GM19239 (cell line): ENCODE measurements at places on chromosomes 3 and 15.
A peak's percentile ranks its signal among the peaks of the same experiment; 100 is the strongest.

- no peak for DNase-seq
These were observed 15.8 kb upstream of the SSUH2 start for GRCh38 chr3:8660175-8661118.

GRCh38 chr3:116046350-116046749 is 398.9 kb downstream of the LSAMP start:
- DNase-seq: no peak

- DNase-seq: no peak
These were observed 713.1 kb downstream of the SI start for GRCh38 chr3:164365242-164365641.

DNA sequence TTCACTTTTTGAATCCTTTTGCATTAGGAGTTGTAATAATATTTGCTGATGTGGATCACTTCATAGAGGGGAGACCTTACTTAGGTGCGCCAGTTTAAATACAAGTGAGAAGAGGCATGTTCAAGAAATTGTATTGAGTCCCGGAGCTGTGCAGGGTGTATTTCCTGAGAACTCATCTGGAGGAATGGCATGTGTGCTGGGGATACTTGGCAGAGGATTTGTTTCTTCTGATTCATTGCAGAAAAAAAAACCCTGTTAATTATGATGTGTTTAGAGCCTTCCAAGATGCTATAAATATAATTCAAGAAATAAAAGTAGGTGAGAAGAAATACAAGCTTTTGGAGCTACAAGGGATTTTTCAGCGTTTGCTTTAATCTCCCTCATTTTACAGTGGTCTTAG is 97.6 kb downstream of the TPRG1 start:
- no peak for DNase-seq

GRCh38 chr3:13229273-13229949 is 156.2 kb upstream of the IQSEC1 start:
- DNase-seq: no peak

- no peak for DNase-seq
These were observed 195.9 kb upstream of the LRRN1 start for GRCh38 chr3:3603351-3603750.

DNA sequence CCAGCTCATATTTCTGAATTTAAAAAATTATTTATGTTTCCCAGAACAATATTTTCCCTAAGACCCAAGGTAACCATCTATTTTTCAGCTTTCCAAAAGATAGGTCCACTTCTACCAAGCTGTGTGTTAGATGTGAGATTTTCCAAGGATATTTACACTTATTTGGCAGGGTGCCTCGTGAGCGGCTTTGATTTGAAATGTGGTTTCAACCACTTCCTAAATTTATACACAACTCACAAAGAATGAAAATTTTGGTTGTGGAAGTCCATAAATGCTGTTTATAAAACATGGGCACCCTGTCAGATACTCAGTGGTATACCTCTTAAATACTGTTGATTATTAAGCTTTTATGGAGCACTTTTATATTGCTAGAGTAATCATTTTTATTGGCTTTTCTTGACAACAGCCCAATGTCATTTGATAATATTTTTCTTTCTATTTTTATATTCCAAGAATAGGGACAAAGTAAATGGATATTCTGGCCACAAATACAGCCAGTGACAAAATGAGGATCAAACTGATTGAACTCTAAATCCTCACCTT is 57.6 kb downstream of the GAP43 start:
- no peak for DNase-seq

GRCh38 chr15:74028646-74029045 is 34.1 kb downstream of the PML start:
- DNase-seq: no peak

DNA sequence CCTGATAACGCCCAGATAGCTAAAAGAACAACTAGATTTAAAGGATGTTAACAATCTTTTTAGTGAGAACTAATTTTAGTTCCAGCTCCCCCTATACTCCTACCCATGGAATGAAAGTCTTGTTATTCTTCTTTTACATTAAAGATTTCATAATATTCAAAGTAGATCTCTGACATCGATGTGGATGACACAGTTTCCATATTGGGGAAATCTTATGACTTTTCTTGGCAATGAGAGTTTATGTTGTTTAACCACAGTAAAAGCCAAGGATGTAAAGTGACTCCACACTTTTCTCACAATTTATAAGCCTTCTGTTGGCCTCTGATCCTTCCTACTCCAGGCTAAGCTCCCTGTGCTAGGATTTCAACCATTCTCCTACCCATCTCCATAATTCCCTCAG is 332.6 kb upstream of the KCNMB2 start:
- no peak for DNase-seq

DNA sequence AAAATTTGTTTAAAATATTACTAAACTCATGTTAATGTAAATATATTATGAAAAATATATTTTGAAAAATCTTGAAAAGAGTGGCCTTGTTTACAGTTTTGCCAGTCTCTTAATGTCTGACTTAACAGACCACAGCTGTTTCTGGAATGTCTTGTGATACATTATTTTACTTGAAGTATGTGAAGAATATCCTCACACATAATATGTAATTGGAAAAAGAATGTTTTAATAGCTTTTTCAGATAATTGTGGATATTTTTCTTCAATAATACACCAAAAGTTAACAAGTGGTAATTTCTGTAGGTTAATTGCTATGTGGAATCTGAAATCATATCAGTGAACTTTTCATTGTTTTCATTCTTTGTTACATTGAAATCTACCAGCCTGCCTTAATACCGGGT is 101.3 kb downstream of the UBE2E2 start:
- DNase-seq: no peak

- no peak for DNase-seq
These were observed 386.2 kb upstream of the ROBO2 start for GRCh38 chr3:76653640-76654251.

- no peak for DNase-seq
These were observed 135.0 kb upstream of the CTDSPL start for GRCh38 chr3:37726525-37727290.

- peak; percentile 6 for DNase-seq
These were observed 135.3 kb downstream of the FEZF2 start for GRCh38 chr3:62238003-62238402.

GRCh38 chr3:182979674-182980191 is 605 bp downstream of the DCUN1D1 start:
- no peak for DNase-seq

DNA sequence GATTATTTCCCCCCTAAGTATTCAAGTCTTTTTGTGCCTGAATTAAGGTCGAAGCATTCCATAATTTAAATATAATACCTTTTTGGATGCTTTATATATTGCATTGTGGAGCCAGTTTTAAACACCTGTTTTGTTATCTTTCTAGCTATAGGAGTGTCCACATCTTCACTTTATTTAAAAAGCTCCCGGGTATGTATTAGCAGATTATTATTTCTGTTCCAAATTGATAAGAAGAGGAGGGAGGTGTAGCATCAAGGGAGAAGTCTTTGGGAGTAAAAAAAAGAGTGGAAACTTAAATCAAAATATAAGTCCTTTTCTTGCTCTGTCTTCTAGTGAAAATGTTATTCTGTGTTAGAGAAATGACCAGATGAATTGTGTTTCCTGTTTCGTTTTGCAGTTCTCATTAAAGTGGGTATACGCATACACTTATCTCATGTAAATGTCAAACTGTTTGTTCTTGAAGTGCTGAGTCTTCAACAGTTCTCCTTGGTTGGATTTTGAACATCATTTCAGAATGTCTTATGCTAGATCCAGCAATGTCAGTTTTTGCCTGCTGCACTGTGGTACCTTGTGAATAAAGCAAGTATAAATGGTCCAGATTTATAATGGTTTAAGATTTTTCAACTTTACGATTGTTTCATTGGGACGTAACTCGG is 105.8 kb downstream of the FNDC3B start:
- no peak for DNase-seq

DNA sequence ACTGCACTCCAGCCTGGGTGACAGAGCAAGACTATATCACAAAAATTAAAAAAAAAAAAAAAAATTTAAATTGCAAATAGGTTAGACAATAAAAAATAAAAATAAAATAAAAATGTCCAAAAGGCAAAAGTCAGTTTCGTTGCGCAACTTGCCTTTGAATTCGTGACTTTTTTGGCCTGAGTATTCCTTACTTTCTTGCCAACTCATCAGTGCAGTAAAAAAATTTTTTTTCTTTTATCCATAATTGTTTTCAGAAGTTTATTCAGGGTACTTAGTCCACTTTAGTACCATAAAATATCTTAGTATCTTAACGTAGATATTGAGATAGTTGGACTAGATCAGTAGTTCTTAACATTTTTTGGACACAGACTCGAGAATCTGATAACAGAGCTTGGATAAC is 22.4 kb upstream of the CILP start:
- DNase-seq: no peak

DNA sequence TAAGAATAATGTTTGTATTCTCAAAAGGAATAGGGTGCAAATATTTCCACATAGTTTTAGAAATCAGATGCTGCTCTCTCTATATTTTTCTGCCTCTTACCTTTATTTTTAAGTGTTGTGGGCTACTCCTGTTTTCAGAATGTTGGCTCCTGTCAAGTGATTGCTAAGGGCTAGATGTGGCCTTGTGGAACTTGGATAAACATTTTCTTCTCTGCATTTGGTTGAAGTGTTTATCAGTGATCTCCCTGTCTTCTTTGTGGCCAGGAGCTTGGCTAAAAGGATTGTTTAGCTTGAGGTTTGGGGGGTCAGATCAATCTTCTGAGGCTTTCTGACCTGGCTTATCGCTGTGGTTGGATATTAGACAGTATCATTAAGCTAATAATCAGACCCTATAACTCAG is 112.6 kb downstream of the TCF12 start:
- DNase-seq: no peak

DNA sequence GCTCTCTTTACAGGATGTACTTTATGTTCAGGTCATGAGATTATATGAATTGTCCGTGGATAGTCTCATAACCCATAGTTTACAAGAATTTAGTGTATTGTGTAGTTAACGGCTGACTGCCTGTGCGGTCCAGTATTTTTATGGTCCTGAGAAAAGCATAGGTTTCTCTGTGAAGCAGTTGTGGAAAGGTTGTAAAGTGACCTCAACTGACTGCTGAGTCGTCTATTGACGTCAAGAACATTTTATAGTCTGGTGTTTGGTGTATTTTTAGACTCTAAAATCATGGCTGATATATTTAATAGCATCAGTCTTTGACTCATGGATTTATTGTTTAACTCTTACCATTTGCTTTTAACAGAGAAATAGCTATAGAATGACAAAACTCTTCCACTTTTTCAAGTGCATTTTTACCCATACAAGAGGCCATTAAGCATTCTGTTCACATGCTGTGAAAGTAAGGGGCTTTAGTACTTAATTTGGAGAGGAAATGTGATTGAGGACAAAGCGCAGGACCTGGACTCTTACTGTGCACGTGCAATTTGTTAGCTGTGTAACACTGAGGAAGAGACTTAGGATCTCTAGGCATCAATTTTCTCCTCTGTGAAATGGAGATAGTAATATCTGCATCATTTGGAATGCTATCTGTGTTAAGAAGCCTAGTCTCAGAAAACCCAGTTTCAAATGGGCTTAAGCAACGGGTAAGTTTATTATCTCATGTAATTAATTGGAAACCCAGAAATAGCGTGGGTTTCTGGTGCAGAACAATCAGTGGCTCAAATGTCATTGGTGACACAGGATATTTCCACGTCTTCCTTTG is 240.8 kb downstream of the NFKBIZ start:
- no peak for DNase-seq

DNA sequence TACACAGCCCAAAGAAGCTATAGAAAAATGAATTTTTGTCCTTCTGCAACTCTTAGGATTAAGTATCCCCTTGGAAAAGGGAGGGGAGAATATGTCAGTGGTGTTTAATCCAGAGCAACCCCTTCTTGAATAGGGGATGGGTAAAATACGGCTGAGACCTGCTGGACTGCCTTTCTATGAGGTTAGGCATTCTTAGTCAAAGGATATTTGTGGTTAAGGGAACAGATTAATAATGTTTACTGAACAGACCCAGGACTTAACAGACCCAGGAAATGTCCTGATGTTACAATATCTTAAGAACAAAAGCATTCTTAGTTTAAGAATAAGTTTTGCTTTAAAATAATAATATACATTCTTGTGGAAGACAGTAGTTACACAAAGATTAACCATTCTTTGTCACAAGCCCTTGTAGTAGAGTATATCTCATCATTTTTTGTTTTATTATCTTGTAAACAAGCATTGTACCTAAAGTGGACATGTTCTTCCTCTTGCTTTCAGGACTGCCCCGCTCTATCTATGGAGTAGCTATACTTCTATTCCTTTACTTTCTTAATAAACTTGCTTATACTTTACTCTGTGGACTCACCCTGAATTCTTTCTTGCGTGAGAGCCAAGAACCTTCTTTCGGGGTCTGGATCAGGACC is 43.8 kb upstream of the B3GALNT1 start:
- no peak for DNase-seq

DNA sequence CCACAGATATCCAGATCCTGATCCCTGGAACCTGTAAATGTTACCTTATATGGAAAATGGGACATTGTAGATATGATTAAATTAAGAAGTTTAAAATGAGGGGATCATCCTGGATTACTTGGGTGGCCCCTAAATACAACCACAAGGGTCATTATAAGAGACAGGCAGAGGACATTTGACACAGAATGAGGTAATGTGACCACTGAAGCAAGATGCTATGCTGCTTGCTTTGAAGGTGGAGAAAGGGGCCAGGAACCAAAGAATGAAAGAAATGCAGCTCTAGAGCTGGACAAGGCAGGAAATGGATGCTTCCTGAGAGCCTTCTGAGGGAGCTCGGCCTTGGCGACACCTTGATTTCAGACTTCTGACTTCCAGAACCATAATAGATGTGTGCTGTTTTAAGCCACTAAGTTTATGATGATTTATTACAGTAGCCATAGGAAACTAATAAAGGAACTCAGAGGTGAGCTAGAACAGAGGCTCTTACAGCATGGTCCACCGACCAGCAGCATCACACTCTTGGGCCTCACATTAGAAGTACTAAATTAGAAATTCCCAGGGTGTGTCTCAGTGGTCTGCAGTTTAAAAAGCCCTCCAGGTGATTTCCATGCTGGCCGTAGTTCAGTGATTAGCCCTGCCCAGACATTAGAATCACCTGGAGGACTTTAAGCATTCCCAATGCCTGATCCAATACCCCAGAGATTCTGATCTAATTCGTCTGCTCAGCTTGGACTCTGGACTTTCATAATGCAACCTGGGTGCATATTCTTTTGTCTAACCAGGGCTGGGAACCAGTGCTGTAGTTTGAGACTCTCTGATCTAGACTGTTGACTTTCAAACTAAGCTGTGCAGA is 7.5 kb downstream of the COLQ start:
- DNase-seq: no peak

DNA sequence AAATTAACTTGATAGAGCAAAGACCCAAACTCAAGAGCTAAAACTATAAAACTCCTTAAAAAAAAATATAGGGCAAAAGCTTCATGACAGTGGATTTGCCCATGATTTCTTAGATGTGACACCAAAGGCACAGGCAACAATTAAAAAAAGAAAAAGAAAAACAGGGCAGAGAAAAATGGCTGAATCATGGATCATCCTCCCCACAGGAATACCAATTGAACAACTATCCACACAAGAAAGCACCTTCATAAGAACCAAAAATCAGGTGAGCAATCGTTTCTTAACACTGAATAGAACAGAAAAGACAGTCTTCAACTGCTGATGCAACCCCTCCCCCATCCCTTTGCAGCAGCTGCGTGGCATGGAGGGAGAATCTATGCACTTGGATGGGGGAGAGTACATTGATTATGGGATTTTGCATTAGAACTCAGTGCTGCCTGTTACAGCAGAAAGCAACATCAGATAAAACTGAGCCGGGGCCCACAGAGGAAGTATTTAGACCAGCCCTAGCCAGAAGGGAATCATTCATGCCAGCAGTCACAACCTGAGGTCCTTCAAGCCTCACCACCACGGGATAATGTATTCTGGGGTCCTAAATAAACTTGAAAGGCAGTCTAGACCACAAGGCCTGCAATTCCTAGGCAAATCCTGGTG is 15.7 kb downstream of the C3orf33 start:
- no peak for DNase-seq
